Naive B cell (primary cell): ENCODE measurements at places on chromosomes 2 and 18.

- H3K4me3 ChIP-seq, result no peak overlapping the region
- H3K27ac ChIP-seq, result peak overlapping the region; percentile 56
- no peaks in the 10 kb centered on the region for H3K27me3 ChIP-seq
- H3K4me1 ChIP-seq, result peaks cover 5% of the 10 kb centered on the region
These were observed 110.0 kb downstream of the TMEM247 start for GRCh38 chr2:46589356-46589755.

- H3K4me1 ChIP-seq, result no peaks in the 10 kb centered on the region
- DNase-seq, result no peak
- no peak overlapping the region for H3K4me3 ChIP-seq
- no peaks in the 10 kb centered on the region for H3K27me3 ChIP-seq
These were observed 28.6 kb downstream of the LRATD1 start for GRCh38 chr2:14661163-14661562.

DNA sequence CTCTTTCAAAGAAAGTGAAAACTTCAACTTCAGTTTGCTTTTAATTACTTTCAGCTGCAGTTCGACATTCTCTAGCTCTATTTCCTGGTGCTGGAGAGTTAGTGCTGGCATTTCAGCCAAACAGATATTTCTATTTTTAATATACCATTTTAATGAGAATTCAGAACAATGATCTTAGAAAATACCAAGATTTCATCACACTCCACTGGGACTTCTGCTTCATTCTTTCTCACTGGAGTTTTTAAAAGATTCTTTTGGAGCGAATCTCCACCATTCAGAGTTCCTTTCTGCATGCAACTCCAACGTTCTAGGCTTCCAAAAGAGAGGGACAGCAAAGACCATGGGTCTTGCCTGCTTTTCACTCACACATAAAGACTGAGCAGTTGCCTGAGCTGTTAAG is 94.2 kb downstream of the CABLES1 start:
- no peaks in the 10 kb centered on the region for H3K27me3 ChIP-seq
- no peak for DNase-seq
- peak overlapping the region; percentile 34 for H3K4me3 ChIP-seq
- H3K36me3 ChIP-seq, result no peaks in the 10 kb centered on the region
- H3K4me1 ChIP-seq, result peaks cover 75% of the 10 kb centered on the region
- peak overlapping the region; percentile 99 for H3K27ac ChIP-seq

GRCh38 chr2:170533156-170533555 is 182.0 kb upstream of the SP5 start:
- H3K27ac ChIP-seq, result no peak overlapping the region
- H3K4me3 ChIP-seq, result no peak overlapping the region
- DNase-seq, result no peak
- no peaks in the 10 kb centered on the region for H3K36me3 ChIP-seq
- no peaks in the 10 kb centered on the region for H3K27me3 ChIP-seq
- no peaks in the 10 kb centered on the region for H3K4me1 ChIP-seq

DNA sequence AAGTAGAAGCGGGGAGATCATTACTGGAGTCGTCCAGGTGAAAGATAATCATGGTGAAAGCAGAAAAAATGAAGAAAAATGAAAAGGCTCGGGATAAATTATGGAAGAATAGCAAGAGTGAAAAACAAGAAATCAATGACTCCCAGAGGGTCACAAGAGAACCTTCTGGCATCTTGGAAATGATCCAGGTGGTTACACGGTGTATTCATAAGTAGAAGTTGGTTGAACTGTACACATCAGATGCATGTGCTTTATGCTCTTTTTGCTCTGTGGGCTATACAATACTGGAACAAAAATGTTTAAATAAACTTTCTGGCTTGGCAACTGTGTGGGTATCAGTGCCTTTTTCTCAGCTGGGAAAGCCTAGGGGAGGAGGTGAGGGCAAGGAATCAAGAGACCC is 348.9 kb downstream of the RND3 start:
- DNase-seq, result no peak
- no peak overlapping the region for H3K27ac ChIP-seq
- H3K36me3 ChIP-seq, result no peaks in the 10 kb centered on the region
- H3K4me3 ChIP-seq, result no peak overlapping the region
- H3K4me1 ChIP-seq, result no peaks in the 10 kb centered on the region

DNA sequence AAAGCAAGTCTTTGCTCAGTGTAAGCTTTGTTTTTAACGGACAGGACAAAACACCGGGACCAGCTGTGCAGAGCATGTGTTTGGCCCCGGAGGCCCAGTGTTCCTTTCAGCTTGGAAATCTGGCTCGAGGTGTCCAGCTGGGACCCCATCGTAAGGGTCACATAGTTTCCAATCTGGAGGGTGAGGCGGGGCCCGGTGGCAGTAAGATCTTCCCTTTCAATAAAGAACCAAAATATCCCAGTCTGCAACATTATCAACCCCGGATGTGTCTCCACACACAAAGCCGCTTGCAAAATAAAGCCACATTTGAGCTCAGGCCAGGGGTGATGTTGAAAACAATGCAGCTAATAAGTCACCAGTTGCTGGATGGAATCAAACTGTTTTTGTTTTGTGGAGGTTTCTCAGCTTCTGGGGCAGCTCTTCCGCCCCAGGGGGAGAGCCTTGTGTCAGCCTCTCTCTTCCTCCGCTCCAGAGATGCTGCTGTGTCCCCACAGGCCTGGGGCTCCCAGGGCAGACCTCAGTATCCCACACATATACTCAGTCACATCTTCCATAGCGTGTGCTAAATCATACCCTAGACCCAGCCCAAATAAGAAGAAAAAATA is 138.6 kb upstream of the GLI2 start:
- no peak overlapping the region for H3K27ac ChIP-seq
- no peaks in the 10 kb centered on the region for H3K4me1 ChIP-seq
- H3K27me3 ChIP-seq, result no peaks in the 10 kb centered on the region
